ENCODE measurements at places on chromosomes 13 and 19. TPM values are rescaled to one million over a fixed set of nuclear protein-coding genes. Genes with fewer than 3 reads are reported as not detected.

The THSD8 gene
- polyA plus RNA-seq = 4.1 TPM

The FARP1 gene
- polyA plus RNA-seq = 77.7 TPM

The TNFSF9 gene
- 0.96 TPM for polyA plus RNA-seq

The ZNF177 gene
- polyA plus RNA-seq = 5.5 TPM

The ZNF419 gene
- polyA plus RNA-seq = 9.4 TPM

The MUC16 gene
- polyA plus RNA-seq = not detected

The ACP5 gene
- 1.2 TPM for polyA plus RNA-seq

The INAFM1 gene
- polyA plus RNA-seq = 8.0 TPM

The ZNF426 gene
- 10.1 TPM for polyA plus RNA-seq

DNA sequence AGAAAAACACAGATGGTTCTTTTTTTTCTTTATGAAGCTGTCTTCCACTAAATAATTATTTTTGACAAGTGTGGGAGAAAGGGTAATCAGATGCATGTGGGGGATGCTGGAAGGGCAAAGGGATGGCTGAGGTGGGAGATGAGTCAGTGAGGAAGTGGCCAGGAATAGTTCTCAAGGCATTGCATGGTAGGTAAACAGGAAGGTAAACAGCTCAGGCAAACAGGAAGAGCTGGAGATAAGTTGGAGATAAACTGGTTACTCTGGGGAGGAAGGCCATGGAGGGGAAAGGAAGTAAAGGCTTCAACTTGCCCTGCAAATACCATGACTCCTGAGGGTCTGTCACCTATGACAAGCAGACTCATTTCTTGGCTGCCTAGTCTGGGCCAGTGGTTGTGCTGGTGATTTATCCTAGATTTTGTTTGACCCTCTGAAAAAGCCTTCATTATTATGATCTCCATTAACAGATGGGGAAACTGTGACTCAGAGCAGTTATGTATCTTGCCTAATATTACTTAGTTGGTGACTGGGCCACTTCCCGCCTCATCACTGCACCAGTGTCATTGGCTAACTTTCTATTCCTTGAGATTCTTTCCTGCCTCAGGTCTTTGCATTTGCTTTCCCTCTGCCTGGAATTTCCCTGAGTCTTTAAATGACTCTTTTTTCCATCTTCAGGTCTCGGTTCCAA, 17.1 kb downstream of the ACTL9 start:
- no peak for DNase-seq

GRCh38 chr13:100673376-100673712, 1.3 kb downstream of the TMTC4 start:
- DNase-seq = no peak

GRCh38 chr13:66835040-66835628, 395.0 kb downstream of the PCDH9 start:
- DNase-seq = peak; percentile 55

DNA sequence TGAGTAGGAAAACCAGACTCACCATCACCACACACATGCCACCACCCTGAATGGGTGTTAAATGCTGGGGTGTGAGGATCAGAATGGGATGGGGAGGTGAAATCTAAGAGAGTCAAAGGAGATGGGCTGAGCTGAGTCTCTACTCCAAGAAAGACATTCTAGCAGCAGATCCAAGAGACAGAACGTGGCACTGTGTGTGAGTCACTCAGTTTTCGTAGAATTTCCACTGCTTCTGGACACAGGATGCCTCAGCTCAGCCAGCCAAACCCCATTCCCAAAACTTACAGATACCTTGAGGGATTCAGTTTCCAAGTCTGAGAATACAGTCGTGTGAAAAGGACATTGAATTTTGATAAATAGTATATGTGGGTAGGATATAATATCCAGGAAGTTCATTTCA, 7.3 kb upstream of the CYP2A7 start:
- DNase-seq = no peak

GRCh38 chr19:39182174-39182505, 14.6 kb upstream of the NCCRP1 start:
- no peak for DNase-seq

GRCh38 chr19:21109116-21109515, 27.1 kb downstream of the ZNF714 start:
- no peak for DNase-seq

DNA sequence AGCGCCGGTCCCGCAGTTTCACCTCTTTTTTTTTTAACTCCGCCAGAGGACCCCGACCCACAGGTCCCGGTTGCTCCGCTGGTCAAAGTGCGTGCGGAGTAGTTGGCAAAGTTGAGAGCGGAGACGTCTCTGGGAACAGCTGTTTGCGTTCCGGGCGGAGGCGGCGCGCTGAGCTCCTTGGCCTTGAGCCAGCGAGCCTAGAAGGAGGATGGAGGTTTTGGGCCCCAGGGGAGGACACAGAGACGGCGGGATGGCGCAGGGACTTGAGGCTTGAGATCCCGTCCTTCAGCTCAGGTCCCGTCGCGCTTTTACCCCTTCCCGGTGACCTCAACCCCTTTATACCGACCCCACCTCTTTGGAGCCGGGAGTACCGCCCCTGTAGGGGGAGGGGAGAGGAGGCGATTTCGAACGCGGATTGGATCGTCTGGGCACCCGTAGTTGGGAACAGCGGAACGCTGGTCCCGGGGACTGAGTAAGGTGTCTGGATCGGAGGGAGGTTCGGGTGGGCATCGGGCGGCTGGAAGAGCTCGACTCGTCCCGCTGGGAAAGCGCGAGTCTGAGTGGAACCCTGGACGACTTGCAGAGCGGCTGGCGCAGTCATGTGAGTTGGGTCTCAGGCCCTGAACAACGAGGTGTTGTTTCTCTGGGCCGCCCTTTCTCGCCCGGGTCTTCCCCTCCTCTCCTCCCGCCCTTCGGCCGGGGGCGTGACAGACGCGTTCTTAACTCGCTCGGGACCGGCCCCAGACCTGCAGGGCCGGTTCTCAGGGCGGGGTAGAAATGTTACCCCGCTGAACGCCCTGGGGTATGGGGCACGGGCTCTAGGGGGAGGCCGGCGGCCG, at the start of gene WBP4:
WBP4 (plus strand) TSS at position 435 of the 839 bp plus-strand sequence; CDS start at position 600, 165 bp downstream.
- DNase-seq = peak; percentile 99

DNA sequence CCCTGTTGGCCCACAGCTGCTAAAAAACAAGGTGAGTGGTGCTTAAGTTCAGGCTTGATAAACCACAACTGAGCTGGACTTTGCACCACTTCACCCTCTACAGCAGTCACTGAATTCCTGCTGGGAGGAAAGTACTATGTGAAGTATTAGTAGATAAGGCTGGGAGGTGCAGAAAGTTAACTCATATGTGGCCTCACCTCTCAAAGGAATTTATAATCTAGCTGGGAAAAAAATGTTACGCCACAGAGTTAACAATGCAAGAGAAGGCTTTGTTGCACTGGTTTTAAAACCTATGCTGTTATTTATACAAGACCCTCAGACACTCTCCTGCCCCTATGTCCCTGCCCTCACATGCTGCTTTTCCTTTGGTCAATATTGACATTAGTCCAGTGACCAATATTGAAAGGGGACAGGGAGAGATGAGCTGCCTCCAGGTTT, 60.9 kb downstream of the LIG4 start:
- DNase-seq = no peak

DNA sequence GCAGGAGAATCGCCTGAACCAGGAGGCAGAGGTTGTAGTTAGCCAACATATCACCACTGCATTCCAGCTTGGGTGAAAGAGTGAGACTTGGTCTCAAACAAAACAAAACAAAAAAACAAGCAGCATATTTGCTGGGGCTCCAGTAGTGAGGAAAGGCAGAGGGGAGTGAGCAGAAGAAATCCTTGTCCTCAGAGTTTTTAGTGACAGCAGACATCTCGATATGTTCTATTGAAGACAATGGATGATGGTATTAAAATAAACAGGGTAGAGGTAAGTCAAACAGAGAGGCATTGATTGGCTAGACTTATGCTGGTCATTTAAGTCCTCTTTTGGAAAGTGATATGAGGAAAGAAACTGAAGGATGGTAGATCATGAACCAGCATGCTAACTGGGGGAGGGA, 19.0 kb downstream of the NLRP7 start:
- no peak for DNase-seq

- DNase-seq = peak; percentile 55
Measured at GRCh38 chr13:46160471-46161066, 21.4 kb downstream of the LCP1 start.

DNA sequence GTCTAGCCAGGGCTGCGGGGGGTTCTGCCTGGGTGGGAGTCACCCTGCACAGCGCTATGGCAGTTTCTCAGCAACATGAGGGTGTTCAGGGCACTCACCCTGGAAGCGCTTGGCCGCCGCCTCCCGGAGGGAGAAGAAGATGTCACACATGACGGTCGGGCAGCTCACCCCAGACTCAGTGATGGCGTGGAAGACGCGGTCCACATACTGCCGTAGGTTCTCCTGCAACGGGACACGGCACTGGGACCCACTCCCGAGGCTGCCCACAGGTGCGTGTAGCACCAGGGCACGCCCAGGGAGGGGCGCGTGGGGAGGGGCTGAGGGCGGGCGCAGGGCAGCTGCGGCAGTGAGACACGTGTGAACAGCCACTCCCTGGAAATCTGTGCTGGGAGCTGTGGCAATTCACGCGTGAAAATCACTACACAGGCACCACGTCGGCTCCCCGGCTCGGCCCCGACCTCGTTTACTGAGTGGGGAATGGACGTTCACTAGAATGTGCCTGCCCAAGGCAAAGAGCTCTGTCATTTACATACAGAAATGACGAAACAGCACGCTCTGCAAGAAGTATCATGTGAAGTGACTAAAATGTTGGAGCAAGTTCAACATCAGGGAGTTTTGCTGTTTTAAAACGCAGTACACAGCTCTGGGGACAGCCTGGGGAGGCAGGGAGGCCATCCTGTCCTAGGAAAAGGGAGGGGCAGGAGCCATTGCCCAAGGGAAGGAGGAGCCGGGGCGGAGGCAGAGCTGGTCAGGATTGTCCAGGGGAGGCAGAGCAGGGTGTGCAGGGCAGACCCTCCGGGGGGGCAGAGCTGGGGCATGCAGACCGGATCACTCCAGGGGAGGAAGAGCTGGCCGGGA, 41.5 kb upstream of the C13orf46 start:
- no peak for DNase-seq

GRCh38 chr19:29551774-29552173, 26.0 kb downstream of the VSTM2B start:
- no peak for DNase-seq

DNA sequence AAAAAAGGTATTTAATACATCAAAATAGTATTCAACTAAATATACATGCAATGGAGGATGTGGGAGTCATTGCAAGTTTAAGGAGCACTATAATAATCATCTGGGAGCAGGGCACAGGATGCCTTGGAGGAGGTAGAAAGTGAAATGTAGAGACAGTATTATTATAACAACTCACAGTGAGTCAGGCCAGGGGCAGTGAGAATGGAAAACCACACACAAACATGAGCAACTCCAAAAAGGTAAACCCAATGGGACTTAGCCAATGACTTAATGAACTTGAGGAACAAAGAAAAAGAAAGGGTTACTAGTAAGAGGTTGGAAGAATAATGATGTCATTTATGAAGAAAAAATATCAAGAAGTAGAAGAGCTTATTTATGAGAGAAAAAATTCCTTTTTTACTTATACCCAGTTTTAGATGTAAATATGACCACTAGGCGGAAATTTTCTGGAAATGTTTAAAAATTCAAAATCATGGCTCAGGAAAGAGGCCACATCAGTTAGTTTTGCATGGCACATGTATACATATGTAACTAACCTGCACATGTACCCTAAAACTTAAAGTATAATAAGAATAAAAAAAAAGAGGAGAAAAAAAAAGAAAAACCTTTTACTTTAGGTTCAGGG, 389.3 kb downstream of the SUCLA2 start:
- no peak for DNase-seq

- DNase-seq = no peak
Measured at GRCh38 chr13:51457086-51457815, 4.4 kb upstream of the INTS6 start.

GRCh38 chr19:6743066-6743465, 3.6 kb downstream of the TRIP10 start:
- DNase-seq = no peak

DNA sequence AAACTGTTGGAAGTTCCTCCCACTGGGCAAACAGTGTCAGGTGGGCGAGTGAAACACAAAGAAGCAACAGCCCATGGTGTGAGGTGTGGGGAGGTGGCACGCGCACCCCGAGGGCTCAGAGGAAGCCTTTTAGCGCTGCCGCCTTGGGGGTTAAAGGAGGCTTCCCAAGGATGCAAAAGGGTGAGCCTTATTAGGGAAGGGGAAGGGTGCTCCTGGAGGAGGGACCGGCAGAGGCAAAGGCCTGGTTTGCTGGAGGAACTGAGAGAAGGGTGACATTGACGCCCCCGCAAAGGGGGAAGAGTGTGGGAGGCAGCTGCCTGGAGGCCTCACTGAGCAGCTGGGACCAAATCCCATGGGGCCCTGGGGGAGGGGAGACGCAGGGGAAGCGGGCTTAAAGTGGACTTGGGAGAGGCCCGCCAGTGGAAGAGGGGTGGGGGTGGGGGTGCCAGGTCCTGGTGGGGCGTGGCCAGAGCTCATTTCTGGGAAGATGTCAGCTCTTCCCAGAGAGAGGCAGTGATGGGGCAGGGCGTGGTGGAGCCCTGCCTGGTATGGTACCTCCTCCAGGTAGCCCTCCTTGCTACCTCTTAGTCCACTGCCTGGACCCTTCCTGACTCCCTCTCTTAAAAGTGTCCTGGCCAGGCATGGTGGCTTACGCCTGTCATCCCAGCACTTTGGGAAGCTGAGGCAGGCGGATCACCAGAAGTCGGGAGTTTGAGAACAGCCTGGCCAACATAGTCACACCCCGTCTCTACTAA, 12.0 kb upstream of the FCHO1 start:
- no peak for DNase-seq

DNA sequence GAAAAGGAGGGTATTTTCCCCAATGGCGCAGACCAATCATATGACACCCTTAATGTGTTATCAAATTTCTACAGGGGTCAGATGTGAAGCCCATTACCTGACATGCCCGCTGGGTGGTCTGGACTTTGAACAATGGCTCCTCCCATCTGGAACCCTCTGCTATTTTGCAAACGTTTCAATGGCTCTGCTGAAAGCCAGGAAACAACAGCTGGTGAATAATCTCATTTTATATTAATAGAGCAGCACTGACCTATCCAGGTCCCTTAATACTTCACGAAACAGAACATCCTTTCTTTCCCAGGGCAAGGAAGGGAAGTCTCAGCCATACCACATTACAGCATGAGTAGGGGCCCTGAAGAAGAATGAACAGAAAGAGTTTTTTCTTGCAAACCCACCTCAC, 20.3 kb upstream of the KPNA3 start:
- DNase-seq = no peak

DNA sequence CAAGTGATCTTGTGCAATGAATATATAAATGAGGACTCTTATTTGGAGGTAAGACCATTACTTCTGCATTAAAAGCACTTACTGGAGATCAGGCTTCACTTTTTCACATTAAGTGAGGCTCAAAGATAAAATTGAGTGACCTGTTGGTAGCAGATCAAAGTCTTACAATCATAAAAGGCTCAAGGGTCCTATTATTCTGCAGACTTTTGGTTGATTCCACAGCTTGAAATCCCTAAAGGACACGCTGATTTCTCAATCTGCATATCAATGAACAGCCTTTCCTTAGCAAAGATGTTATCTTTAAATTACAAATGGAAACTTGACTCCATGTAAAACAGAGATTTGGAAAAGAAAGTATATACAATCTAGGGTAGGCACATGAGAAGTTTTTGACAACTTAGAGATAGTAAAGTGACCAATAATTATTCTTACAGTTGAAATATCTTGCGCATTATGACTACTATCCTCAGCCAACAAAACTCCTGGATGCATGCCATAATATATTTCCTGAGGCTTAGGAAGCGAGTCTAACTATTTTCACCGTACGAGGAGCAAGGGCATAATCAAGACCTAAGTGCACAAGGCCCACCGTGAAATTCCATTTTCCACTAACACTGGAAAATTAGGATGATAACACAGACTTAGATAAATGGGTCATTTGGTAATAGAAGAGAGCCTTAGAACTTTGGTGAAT, 640.7 kb downstream of the LIG4 start:
- no peak for DNase-seq
